Uterus (tissue), 4 donors: ENCODE measurements at places on chromosomes 4 and X.

DNA sequence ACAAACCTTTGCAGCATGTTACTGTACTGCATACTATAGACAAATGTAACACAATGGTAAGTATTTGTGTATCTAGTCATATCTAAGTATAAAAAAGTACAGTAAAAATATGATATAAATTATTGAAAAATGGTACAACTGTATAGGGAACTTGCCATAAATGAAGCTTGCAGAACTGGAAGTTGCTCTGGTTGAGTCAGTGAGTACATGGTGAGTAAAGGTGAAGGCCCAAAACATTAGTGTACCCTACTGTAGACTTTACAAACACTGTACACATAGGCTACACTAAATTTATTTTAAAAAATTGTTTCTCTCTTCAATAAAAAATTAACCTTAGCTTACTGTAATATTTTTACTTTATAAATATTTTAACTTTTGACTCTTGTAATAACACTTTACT lies 25.8 kb downstream of the SPIN3 start:
- DNase-seq, result no peak

GRCh38 chrX:140918398-140919038 lies 83.9 kb upstream of the SPANXB1 start:
- no peak for DNase-seq

GRCh38 chrX:133297284-133297683 lies 79.1 kb upstream of the TFDP3 start:
- no peak for DNase-seq

DNA sequence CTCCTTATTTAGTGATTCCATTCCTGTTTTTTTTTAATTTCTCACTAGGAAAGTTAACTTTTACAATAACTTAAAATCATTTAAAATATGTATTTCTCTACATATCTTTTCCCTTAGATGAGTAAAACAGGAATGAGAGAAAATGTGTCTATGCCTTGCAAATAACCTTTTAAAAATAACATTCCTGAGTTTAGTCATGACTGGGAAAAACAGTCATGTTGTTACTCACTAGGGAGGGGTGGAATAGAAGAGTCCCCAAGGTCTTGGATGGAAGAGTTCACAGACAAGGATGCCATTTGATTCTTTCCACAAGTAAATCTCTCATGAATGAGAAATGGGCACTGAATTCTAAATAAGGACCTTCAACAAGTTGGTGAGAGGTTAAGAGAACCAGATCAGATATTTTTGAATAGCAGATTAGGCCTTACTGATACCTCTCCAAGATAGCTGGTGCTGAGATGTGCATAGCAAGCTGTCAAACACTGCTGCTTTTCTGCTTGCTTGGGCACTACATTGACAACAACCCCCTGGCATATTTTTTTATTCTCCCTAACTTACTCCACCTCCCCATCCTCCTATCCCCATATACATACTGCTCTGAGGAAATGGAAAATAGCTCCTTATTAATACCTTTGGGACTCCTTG lies 25.1 kb downstream of the UGDH start:
- DNase-seq, result no peak

- DNase-seq, result no peak
Measured at GRCh38 chrX:110133735-110134370, 130.9 kb downstream of the TMEM164 start.

DNA sequence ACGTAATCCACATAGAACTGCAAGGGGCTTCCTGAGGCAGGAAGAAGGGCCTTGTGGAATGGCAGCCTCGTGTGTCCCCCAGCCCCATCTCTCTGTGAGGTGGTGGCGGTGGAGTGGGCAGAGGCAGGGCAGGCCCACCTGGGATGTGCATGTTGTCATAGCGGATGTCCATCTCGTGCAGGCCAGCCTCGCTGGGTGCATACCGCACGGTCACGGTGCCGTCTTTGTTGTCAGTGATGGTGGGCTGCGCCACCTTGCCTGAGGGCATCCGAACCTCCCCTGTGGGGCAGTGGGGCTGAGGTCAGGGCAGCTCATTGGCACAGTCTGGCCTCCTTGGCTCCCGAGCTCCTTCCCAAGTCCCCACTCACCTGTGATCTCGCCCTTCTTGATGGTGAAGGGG lies 20.4 kb downstream of the FLNA start:
- no peak for DNase-seq

DNA sequence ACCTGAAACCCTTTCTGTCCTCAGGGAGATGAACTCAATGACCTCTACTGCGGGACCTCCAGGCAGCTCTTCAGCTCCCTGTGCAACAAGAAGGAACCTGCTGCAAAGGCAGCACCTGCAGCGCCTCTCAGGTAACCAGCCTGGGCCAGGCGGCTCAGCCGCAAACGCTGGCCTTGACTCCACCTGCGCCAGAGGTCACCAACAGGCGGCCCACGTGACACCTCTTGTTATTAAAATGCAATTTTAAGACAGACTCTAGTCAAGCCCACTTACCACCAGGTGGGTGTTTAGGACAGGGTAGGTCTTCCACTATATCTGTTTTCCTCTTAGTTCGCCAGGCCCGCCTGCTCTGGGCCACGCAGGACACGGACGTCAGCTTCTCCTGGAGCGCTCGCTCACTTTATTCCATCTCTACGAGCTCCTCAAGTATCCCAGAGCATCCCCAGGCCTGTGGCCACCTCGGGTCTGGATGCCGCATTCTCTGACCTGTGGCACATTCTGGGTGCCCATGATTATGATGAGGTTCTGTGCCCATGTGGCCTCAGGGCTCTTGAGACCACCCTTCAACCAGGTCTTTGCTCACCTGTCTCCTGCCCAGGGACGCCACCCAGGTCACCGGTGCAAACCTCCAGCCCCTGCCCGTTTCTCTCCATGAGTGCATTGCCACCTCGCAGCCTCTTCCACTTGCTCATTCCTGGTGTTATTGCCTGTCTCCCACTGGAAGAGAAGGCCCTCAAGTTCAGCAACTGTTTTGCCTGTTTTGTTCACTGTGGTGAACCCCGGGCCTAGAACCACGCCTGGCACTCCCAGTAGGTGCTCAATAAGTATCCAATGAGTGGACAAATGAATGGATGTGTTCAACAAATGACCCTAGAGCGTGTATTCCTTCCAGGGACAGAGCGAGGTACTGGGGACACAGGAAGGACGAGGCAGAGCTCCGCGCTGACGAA lies 32.8 kb upstream of the JAKMIP1 start:
- no peak for DNase-seq

DNA sequence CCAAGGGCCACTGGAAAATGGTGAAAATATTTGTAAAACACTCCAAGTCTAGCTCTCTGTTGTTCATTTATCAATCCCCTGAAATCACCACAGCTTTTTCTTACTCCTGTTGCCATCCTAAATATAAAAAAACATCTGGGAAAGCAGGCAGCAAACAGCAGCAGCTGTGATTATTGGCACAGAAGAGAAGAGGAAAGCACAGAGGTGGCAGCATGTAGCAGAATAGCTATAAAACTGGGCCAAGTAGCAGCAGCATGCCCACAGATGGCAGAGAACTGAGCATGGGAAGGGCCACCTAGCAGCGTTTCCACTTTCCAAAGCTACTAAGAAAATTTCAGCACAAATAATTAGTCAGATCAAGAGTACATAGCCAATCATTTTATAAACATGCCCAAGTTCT lies 307.2 kb downstream of the SLC7A11 start:
- DNase-seq, result no peak

GRCh38 chrX:130772776-130773143 lies 130.2 kb downstream of the ENOX2 start:
- no peak for DNase-seq

- DNase-seq, result no peak
Measured at GRCh38 chrX:152537373-152537772, 86.3 kb upstream of the GABRA3 start.

- DNase-seq, result peak; percentile 18
Measured at GRCh38 chr4:56757821-56758411, 63.6 kb downstream of the SPINK2 start.

- no peak for DNase-seq
Measured at GRCh38 chr4:75658876-75659275, 14.3 kb downstream of the G3BP2 start.

GRCh38 chr4:105652286-105652888 lies 56.1 kb downstream of the INTS12 start:
- no peak for DNase-seq

GRCh38 chr4:112523008-112523721 lies 7.2 kb upstream of the NEUROG2 start:
- no peak for DNase-seq

DNA sequence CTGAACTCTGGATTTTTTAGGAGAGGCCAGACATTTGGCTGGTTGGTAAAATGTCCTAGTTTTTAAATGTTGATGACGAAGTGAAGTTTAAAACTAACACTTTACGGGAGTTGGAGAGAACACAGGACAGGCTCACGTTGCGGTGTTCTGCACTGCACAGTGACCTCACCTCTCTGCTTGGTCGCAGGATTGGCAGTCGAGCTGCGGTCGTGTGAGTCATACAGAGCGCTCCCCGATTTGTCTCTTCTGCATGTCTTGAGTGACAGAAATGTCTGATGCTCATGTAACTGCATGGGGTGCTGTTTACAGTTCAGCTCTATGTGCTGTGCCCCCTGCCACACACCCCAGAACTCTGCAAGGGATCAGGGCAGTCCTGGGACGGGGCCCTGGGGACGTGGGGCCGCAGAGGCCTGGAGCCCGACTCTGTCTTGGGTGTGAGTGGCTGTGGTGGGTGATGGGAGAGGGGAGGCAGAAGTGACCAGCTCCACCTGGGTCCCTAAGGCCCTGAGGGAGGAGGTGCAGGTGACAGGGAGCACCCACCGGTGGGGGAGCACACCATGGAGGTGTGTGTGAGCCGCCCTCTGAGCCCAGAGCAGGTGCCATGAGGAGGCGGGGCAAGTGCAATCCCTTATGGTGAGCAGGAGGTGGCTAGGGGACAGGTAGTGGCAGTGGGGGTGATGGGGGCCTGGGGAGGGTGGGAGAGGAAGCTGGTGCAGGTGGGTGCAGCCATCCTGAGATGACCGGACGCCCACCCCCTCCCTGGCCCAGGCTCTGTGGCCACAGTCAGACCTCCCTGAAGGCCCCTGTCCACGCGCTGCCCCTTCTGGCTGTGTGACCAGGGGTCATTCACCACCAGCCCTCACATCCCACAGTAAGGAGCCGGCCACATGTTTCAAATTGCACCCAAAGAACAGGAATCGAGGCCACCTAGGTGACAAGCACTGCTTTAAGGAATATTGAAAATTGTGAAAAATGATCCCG lies 77.9 kb upstream of the ADRA2C start:
- peak; percentile 9 for DNase-seq

DNA sequence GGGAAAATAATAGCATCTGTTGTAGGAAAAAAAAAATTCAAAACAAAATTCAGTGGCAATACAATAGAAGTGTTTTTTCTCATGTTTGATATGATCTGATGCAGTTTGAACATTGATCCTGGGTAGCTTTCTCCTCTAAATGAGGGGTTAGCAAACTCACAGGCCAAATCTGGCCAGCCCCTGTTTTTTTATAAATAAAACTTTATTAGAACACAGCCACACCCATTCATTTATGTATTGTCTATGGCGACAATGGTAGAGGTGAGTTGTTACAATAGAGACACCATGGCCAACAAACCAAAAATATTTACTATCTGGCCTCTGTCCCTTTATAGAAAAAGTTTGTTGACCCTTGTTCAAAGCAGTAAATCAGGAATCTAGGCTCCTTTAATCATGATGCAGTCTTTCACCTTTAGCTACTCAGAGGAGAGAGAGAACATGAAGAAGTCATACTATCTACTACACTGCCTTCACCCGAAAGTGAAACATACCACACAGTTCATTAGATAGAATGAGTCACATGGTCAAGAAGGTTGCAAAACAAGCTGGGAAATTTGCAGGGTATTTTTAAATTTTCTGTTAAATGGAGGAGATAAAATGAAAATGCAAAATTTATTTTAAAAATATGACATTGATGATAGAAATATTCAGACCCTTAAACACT lies 186.6 kb upstream of the MAOA start:
- DNase-seq, result no peak

GRCh38 chr4:129129143-129129542 lies 33.2 kb downstream of the C4orf33 start:
- DNase-seq, result no peak

- no peak for DNase-seq
Measured at GRCh38 chr4:24112466-24112865, 222.6 kb upstream of the PPARGC1A start.

DNA sequence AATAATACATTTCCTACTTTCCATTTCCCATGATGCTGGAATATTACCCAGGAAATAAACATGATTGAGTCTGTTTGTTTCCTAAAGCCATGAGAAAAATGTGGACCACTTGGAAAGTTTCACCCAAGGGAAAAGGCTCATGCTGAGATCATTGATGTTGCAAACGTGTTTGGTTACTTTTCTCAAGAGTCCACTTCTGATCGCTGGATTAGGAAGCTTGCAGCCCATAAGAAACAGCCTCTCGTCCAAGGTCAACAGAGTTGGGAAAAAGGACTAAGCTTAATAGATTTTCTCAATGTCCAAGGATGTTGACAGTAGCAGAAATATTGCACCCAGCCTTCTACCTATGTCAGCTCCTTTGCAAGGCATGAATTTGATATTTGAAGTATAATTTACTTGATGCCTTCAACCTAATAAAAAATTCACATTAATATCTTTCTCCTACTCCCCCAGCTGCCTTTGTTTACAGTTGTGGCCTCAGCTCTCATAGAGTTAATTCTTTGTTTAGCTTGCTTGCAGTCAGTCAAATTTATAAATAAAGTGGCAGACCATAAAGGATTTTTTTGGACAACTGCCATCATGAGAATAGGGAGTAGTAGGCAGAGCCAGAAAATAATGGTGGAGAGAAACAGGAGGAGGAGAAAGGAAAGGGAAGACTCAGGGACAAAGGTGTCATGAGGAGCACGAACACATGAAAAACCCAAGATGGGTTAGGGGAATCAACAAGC lies 65.6 kb upstream of the BLTP1 start:
- DNase-seq, result no peak

DNA sequence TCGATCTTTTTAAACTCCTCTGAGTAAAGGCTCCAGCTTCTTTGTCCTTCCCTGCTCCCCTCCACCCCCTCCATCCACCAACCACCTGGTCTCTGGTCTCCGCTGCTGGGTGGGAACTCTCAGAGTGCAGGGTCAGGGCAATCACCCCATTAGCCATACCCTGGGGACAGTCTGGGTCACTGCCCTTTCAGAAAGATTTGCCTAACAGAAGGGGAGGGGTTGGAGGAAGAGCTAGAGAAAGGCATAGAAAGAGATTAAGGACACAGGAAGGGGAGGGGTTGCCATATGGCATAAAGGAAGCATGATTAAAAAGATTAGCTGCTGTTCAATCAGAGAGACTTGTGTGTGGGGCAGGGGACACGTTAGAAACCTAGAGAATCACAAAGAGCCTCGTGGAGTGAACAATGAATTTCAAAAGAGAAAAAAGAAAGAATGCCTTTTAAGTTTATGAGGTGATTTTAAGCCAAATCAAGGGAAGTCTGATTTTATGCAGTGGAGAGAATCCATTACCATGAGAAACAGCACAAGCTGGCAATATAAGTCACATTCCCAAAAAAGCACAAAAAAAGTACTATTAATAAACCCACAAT lies 115.5 kb upstream of the ACSL4 start:
- DNase-seq, result no peak

DNA sequence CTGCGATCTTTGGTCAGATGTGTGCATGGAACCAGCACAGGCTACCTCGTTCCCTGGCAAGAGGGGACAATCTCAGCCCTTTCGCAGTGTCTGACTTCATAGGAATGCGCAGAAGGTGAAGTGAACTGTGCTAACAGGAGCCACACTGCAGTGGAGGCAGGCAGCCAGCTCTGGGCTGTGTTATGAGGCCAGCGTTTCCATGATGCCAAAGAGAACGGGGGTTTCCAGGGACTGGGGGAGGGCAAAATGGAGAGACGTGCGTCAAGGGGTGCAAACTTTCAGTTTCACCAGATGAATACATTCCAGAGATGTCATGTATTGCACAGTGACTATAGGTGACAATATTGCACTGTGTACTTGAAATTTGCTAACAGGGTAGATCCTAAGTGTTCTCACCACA lies 30.4 kb downstream of the CLDN34 start:
- DNase-seq, result no peak
